Iris pigment epithelial cell (primary cell): ENCODE measurements at places on chromosomes 12 and 14.

- DNase-seq = peak; percentile 62
Measured at GRCh38 chr14:72651081-72651480, 242.8 kb downstream of the DPF3 start.

DNA sequence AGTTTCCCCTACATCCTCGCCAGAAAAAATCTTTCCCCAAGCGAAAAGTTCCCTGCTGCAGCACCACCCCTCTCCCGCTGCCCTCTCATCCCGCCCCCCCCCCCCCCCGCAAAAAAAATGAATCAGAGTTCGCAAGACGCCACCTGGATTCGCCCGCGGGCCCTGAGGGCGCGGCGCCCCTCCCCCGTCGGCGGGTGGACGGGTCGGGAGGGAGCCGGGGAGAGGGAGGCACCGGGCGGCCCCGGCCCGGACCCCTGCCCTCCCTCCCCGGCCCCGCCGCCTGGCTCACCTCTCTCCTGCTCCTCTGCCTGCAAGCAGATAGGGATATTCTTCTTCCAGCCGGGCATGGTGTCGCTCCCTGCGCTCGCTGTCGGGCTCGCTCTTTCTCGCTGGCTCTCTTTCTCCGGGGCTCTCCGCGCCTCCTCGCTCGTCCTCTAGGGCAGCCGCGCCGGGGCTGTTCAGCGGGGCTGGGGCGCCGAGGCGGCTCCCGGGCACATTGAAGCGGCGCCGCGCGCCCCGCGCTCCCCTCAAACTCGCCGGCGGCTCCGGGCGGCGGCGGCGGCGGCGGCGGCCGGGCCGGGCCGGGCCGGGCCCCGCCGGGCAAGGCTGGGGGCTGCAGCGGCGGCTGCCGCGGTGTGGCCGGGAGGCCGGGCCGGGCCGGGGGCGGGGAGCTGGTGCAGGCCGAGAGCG, 200.3 kb upstream of the CAND1 start:
- DNase-seq = peak; percentile 38

- no peak for DNase-seq
Measured at GRCh38 chr12:53461059-53461458, 9.2 kb downstream of the PCBP2 start.

GRCh38 chr12:95996034-95996658, at the start of gene HAL:
Gene HAL, minus strand, starts transcription at chr12:95996344. Its CDS starts 434 bp downstream, at chr12:95995910.
- peak; percentile 4 for DNase-seq

DNA sequence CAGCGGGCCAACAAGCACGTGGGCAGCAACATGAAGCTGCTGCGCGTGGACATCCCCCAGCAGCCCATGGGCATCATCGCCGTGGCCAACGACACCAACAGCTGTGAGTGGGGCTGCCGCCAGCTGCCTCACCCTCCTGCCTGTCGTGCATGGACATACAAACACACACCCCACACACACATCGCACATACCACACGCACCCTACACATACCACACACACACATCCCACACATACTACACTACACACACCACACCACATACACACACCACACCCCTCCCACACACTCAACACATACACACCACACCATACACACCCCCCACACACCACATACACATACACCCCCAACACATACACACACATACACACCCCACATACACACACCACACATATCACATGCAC, 25.2 kb upstream of the NXPH4 start:
- DNase-seq = no peak

DNA sequence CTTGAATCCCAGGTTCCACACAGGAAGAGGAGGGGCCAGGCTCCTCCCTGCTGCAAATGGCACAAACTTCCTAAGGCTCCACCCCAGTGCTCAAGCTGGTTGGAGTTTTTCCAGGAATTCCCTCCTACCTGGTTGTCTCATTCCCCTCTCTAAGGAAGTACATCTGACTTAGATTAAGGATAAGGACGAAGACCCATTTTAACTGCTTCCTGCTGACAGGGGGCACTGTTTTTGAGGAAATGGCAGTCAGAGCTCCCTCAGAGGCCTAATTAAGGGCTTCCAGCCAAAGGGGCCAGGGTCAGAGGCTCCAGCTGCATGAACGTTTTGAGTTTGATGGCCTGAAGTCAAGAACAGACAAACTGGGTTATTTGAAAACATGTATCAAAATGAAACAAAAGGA, 1084.7 kb downstream of the SLC6A15 start:
- DNase-seq = peak; percentile 18
